Left ventricle myocardium inferior (tissue), 1 donor: ENCODE measurements at places on chromosomes 1 and 21. TPM values are rescaled to one million over a fixed set of nuclear protein-coding genes. Genes with fewer than 3 reads are reported as not detected.

DNA sequence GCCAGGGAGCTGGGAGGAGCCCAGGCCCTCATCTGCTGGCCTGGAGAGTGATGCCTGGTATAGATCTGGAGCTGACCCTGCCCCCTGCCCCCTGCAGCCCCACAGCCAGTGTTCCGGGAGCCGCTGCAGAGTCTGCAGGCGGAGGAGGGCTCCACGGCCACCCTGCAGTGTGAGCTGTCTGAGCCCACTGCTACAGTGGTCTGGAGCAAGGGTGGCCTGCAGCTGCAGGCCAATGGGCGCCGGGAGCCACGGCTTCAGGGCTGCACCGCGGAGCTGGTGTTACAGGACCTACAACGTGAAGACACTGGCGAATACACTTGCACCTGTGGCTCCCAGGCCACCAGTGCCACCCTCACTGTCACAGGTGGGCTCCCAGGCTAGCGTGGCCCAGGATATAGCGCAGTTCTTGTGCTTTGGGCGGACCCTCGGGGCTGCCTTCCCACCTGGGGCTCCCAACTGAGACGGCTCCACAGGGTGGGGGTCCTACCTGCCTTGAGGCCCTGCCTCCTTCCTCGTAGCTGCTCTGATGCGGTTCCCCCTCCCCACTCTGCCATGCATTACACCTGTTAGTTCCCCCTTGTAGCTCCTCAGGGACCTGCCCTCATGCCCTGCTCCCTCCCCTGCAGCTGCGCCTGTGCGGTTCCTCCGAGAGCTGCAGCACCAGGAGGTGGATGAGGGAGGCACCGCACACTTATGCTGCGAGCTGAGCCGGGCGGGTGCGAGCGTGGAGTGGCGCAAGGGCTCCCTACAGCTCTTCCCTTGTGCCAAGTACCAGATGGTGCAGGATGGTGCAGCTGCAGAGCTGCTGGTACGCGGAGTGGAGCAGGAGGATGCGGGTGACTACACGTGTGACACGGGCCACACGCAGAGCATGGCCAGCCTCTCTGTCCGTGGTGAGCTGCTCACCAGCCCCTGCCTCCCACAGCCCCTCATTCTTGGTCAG is 98.7 kb downstream of the OBSCN start:
- DNase-seq: no peak

DNA sequence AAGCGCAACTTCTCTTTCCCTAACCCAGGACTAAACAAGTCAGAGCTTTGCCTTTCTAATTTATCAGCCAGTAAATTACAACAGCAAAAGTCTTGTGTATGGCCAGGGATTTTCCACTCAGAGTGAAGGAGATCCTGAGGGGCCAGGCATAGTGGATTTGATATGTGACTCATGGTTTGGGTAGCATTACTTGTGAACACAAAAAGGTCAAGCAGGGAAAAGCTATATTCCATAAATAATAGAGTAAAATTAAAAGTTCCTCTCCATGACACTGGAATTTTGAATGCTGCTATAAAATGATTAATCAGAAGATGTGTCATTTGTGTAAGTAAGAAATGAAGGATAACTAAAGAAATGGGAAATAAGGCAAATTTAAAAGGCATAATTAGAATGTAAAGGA is 284.8 kb downstream of the HLX start:
- no peak for DNase-seq

GRCh38 chr1:109850194-109850593 is 60.5 kb upstream of the CSF1 start:
- DNase-seq: no peak

Gene XCL2
- total RNA-seq: 0.58 TPM

Gene SRRM1
- total RNA-seq: 60.8 TPM
